ENCODE measurements at places on chromosomes 1 and 21.

- DNase-seq = no peak
Measured at GRCh38 chr1:59141267-59141863, 155.5 kb upstream of the FGGY start.

DNA sequence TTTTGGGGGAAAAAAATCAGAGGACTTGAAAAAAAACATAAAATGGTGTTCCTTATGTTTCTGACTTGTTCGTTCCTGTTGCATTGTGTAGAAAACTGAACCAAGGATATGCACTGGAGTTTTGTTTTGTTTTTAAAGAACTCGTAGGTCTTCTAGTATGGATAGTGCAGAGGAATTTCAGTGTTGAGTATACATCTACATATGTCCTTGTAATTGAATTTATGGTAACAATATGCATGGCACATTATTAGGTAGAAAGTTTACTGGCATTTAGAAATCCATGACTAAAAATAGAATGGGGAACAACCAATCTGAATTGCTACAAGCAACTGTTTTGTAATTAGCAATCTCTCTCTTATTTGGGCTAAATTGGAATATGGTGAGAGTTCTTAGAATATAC, 188.3 kb upstream of the ZRANB2 start:
- no peak for DNase-seq

- no peak for DNase-seq
Measured at GRCh38 chr1:212853658-212854057, 4.4 kb upstream of the FLVCR1 start.

DNA sequence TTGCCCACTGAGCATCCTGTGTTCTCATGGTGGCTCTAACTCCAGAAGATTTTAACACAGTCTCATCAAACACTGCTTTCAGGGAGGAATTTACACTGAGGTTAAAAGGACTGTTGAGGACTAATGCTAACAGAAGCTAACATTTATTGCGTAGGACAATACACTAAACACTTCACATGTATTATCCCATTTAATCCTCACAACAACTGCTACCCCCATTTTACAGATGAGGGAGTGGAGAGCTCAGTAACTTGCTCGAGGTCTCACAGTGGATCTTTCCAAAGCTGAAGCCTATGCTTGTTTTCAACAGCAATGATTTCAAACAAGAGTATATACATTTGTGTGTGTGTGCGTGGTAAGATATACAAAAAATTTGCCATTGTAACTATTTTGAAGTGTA, 13.9 kb downstream of the ATF3 start:
- DNase-seq = no peak

GRCh38 chr1:202585590-202585933, 124.7 kb downstream of the SYT2 start:
- DNase-seq = no peak

- DNase-seq = no peak
Measured at GRCh38 chr1:47569681-47570470, 132.0 kb downstream of the FOXD2 start.

- peak; percentile 36 for DNase-seq
Measured at GRCh38 chr1:50368179-50369007, 54.9 kb downstream of the DMRTA2 start.

DNA sequence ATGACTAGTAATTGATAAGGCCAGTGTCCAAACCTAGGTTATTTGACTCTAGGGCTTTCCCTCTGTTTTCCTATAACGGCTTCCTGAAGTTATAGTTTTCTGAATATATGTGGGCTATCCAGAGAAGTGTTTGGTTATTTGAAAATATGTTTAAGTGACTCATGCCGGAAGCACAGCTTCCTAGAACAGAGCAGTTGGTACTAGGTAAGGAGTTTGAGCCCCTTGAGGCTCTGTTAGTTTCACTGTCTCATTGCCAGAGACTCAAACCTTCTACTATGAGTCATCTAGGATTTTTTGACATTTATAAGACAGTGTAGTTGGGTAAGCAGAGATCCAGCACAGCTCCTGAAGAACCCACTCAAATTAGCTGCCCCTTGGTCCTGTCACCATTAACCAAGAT, 27.1 kb upstream of the LEPR start:
- no peak for DNase-seq

DNA sequence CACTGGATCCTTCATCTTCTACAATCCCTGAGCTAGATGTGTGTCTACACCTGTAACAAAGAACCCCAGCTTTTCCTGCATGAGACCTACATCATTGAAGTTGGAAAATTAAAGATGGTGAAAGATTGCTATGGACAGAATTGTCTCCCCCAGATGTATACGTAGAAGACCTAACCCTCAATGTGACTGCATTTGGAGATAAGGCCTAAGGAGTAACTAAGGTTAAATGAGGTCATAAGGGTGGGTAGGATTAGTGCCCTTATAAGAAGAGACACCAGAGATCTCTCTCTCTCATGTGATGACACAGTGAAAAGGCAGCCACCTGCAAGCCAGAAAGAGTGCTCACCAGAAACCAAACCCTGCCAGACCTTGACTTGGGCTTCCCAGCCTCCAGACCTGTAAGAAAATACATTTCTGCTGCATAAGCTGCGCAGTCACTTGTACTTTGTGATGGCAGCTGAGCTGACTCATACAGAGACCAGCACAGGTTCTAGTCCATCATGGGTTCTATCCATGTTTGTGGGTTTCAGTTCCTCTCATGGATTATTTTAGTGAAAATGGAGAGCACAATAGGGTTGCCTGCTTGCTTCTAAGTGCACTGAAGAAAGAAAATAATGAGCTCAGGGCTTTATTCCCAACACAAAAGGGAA, 180.8 kb downstream of the TPR start:
- DNase-seq = no peak

DNA sequence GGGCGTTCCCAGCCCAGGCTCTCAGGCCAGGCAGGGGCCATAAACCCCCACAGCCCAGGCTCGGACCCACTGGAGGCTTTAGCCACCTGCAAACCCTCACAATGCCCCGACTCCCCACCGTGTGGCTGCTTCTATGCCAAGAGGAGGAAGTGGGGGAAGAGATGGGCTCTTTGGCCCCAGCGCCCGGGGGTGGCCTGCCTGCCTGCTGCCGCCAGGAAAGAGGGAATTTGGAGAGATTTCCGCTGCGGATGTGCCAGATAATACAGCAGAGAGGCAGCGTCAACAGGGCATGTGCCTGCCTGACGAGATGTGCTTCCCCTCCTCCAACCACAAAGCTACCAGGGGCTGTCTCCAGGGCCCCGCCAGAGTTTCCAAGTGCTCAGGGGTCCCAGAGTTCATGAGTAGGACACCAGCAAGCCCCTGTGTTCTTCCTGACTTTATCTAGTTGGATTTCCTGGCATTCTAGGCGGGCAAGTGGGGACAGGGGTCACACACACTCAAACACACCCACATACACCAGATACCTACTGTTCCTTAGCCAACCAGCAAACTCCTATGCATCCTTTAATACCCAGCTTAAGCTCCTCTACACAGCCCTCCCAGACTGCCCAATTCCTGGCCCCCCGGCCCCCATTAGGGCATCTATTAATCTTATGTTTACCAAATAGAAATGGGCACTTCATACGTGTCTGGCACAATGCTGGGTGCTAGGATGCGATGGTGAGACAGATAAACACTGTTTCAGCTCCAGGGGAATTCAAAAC, 14.1 kb downstream of the EPHA2 start:
- peak; percentile 60 for DNase-seq

DNA sequence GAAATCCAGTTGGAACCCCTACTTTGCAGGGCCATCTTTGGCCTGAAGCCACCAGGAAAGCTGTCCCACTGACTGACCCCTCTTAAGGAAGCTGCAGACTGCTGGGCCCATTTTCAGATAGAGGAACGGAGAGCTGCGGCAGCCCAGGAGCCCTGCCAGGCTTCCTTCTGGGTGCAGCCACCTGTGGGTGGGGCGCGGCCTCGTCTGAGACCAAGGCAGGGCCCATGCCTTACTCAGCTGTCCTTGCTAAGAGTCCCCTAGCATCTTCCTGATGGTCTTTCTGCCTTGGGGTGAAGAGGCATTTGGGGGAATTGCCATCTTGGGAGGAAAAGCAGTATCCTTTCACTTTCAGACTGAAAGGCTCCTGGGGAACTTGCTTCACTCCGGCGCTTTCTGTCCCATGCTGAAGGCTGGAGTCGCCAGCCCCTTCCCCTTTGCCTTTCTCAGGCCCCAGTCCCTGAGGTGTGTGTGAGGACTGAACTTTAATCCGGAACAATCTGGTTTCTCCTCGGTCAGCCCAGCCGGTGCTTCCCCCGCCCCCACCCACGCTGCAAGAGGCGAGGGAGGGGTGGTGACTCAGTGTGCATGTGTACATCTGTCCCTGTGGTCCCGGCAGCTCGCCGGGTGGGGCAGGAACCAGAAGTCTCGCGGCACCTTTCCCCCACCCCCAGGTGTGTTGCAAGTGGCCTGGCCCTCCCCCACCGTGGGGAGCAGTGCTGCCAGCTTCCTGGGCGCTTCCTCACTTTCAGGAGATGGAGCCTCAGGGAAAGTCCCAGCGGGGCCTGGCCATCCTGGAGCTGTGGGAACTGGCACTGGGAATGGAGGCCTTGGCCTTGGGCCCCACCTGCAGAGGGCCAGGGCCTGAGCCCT, 5.1 kb downstream of the ZC3H12A start:
- DNase-seq = peak; percentile 60

DNA sequence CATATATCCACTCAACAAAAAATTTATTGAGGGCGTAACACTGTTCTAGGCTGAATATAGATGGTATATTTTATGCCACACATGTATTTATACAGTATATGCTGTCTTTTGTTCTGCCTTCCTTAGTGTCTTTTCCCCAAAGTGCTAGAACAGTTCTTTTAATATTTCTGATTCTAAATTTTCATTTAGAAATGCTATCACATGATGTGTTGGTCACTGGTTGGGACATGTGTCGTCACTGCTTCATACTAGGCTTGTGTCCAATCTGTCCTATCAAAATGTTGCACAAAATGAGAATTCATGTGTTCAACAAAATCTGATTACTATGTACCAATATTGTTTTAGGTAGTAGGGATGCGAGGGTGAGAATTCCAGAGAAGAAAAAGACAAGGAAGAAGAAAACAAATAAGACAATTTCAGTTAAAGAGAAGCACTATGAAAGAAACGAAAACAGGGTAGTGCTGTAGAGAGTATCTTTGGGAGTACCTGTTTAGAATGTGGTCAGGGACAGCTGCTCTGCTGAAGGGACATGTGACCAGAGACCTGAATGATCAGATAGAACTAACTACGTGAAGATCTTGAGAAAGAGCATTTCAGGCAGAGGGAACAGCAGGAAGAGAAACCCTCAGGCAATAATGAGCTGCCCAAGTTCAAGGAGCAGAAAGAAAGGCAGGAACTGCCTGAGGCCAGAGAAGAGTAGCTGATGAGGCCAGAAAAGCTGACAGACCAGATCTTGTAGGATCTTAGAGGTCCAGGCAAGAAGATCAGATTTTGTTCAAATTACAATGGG, 1.3 kb downstream of the KMO start:
- DNase-seq = no peak

DNA sequence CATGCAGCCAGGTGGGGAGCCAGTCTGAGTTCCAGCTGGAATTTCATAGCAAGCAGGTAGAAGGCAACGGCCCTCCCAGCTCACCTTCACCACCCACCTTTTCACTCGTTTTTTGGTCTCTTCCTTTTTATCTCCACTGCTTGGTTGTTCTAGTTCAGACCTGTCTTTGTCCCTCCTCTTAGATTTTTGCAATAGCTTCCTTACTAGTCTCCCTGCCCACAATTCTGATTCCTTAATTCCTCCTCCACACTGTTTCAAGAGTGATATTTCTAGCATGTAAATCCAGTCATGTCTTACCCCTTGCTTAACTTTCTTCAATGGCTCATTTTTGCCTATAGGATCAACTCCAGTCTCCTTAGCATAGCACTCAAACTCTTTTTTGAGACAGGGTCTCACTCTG, 119.6 kb downstream of the TMEM53 start:
- no peak for DNase-seq
